ENCODE measurements at places on chromosomes 6 and 20.

DNA sequence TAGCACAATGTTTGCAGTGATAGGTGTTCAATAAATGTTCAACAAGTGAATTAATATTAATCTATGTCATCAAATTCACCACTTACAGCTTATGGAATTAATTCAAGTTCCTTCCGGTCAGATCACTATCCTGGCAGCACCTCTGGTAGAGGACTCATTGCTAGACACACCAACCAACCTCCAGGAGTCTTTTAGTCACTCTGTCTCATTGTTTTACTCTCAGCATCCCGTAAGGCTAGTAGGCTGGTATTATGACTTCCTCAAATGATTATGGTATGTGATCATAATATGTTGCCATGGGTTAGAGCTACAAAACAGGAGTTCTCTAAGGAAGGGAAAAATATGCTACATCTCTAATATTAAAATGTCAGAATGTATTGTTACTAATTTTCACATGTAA is 21.7 kb upstream of the MMS22L start:
- no peak for DNase-seq

DNA sequence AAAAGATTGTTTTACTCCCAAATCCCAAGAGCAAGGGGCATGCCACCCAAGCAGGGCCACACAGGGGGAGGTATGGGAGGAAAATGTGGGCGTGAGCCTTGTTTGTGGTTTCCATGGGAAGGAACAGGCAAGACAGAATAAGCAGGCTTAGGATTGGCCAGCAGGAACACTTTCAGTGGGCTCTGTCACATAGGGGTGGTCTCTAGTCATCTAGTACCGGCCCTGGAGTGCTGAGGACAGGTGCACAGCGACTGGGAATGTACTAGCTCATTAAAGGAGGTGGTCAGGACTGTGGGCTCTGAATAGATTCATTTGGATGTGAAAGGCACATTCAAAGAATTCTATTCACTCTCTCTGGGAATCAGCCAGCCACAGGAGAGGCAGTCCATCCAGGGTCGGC is 175.6 kb downstream of the TBC1D7 start:
- no peak for DNase-seq

- DNase-seq, result no peak
These were observed 143.0 kb upstream of the AHI1 start for GRCh38 chr6:135640449-135641111.

DNA sequence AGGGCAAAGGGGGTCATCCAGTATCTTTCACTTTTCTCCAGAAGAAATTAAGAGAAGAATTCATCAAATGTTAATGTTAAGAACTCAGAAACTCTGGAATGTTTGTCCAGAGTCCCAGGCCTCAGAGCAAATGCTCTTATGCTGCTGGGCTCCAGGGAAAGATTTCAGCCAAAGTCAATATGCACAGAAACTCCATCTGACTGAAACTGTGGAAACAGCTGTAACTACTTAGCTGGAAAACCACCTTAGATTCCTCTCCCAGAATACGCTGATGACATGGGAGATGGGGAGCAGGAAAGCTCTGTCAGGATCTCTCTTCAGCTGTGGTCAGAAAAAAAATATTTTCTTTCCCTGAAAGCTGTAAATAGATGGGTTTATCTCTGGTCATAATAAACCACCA is 559.6 kb downstream of the RFPL4B start:
- DNase-seq, result no peak

DNA sequence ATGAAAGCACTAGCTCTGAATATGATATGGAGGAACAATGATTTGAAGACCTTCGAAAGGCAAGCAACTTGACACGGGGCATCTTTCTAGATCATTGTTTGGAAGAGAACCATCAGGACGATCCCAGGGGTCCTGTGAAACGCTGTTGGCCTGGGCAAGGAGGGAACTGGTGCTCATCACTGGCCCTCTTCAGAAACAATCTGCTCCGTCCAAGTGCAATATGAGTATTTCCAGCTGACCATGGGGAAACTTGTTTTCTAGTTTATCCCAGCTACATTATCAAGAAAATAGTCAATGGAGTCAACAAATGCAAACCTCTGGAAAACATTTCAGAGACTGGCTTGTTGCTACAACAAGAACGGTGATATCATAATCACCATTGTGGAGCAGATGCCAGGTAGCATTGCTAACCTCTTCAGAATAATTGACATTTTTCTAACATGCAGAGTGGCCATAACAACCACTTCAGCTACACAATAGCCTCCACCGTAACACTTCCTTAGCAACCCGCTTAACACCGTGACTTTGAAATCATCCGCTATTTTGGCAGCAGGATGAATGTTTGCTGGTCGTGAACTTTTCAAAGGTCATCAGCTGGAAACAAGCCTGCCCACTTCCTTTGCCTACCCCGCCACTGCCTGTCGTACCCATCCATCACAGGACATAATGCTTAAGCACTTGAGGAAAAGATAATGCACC is 112.0 kb upstream of the PDE10A start:
- DNase-seq, result no peak

- no peak for DNase-seq
These were observed 59.0 kb upstream of the EEF1A1 start for GRCh38 chr6:73579851-73580246.

- DNase-seq, result no peak
These were observed 105.5 kb downstream of the HUS1B start for GRCh38 chr6:551405-551804.

DNA sequence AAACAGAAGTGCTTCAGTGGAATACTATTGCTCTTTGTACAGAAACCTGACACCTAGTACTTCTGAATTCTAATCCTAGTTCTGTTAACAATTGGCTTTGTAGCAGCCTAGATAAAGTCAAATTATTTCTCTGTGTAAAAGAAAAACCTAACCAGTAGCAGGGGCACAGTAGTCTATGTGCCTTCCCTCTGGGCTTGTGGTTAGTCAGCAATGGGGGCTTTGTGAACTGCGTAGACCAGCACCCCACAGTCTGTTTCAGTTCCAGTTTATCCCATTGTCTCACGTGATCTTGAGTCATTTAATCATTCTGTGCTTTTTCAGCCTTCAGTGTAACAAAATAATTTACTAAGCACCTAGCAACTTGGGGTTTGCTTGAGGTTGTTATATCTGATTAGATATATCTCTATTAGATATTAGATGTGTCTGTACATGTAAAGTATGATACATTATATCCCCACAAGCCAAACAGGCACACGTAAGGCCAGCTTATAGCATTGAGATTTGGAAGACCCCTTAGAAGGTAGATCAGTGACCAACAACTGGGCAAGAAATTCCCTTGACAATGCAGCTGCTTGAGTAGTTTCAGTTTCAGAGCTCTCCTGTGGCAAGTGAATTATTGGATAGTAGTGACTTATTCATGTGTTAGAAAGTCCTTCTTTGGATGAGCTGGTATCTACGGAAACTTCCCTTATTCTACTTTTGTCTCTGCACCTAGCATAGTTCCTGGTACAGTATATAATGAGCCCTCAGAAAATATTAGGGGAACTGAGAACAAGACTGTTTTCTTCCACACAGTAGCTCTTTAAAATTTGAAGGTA is 27.9 kb upstream of the CCR6 start:
- DNase-seq, result no peak

- no peak for DNase-seq
These were observed 17.2 kb downstream of the NFS1 start for GRCh38 chr20:35681960-35682359.

DNA sequence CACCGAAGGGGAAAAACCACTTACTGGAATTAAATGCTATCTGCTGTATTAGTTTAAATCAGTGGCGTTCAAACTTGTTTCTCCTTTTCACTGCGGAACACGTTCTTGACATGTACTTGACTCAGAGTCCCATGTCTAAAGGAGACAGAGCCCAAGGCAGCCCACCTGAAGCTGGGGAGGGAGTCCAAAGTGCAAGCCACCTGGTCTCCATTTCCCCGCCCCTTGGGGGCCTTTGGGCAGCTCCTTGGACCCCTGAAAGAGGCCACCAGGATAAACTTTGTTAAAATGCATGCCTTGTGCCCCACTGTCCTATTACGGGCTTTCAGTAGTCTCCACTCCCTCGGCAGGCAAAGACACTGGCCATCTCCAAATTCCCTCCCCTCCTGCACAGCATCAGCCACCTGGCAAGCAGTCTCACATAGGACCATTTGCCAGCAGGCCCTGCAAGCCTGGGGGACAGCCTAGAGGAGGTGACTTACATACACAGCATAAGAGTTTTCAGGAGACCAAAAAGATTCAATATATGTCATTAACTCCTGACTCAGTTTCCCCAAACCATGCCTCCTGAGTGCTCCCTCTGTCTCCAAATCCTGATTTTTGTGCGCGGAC is 6.7 kb downstream of the PCK1 start:
- DNase-seq, result no peak

DNA sequence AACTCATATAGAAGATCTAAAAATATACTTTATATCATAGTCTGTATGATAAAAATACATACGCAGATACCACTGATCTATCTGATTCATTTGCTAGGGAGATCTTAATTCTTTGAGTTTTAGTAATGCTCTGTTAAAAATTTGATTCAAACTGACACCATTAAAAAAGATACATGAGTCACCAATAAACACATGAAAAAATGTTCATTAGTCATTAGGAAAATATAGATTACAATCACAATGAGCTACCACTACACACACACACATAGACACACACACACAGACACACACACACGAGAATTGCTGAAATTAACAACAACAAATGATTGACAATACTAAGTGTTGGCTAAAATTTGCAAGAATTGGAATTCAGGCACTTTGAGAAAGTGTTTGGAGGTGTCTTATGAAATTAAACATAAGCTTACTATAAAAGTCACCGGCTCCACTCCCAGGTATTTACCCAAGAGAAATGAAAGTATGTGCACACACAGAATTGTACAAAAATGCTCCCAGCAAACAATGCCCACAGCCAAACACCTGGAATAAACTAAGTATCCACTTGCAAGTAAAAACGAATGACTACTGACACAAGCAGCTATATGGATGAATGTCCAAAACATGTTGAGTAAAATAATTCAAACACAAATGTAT is 117.7 kb upstream of the GGTLC1 start:
- DNase-seq, result no peak

DNA sequence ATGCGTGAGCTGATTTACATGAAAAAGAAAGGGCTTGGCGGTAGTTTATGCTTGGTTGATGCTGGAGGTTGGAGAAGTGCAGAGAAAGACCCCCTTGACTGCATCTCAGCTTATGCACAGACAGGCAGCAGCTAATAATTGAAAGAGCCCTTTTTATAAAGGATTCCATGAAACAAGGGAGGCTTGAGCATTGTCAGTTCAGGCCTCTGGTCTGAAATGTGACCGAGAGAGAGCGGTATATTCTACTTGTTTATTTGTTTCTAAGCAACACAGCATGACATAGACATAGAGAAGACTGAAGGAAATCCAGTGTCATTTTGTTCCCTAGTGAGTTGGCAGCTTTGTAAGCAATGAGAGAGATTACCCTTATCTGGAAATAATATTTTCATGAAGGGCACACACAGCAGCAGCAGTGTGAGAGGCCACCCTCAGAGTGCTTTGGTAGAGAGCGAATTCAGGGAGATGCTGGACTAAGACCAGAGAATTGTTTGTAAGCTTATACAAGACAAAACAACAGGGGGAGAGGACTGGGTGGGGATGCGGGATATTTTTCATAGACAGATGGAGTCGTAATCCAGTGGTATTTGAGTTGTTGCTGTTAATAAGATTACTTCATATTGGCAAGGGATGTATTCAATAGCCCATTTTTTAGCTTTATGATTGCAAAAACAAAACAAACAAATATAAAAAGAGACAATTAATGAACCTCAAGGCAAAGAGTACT is 34.6 kb upstream of the LAMA2 start:
- DNase-seq, result no peak

DNA sequence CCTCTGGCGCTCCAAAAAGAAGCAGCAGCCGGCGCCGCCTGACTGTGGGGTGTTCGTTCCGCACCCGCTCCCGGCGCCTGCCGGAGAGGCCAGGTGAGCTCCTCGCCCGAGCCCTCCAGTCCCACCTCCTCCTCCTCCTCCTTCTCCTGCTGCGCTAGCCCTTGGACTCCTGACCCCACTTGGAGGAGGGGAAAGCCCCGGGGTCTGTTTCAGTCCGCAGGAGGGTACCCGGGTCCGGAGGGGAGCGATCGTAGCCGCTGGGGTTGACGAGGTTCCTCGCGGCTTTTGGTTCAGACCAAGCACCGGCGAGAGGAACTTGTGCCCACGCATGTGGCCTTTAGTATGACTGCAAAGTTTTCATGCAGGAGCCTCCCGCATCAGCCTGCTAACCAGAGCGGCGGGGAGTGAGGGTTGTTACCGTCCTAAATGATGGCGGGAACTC is 493 bp downstream of the CRYBG1 start:
- no peak for DNase-seq

GRCh38 chr20:51811514-51812128 is 9.3 kb upstream of the SALL4 start:
- DNase-seq, result no peak

All from cortex of kidney (tissue), 1 donor.